Hair follicle dermal papilla cell (primary cell): ENCODE measurements at places on chromosomes 1 and 21. TPM values are rescaled to one million over a fixed set of nuclear protein-coding genes. Genes with fewer than 3 reads are reported as not detected.

PUM1 gene
- 79.4 and 89.2 TPM in 2 replicates for total RNA-seq

TRIM45 gene
- 1.2 and 2.1 TPM in 2 replicates for total RNA-seq

MYOM3 gene
- total RNA-seq, result 0.12 and 0.16 TPM in 2 replicates

LCE2B gene
- not detected in 2 replicates for total RNA-seq

CLCA4 gene
- total RNA-seq, result not detected in 2 replicates

THEM5 gene
- not detected in 2 replicates for total RNA-seq
